Esophagus squamous epithelium (tissue), 5 donors: ENCODE measurements at places on chromosomes 1 and 21.

DNA sequence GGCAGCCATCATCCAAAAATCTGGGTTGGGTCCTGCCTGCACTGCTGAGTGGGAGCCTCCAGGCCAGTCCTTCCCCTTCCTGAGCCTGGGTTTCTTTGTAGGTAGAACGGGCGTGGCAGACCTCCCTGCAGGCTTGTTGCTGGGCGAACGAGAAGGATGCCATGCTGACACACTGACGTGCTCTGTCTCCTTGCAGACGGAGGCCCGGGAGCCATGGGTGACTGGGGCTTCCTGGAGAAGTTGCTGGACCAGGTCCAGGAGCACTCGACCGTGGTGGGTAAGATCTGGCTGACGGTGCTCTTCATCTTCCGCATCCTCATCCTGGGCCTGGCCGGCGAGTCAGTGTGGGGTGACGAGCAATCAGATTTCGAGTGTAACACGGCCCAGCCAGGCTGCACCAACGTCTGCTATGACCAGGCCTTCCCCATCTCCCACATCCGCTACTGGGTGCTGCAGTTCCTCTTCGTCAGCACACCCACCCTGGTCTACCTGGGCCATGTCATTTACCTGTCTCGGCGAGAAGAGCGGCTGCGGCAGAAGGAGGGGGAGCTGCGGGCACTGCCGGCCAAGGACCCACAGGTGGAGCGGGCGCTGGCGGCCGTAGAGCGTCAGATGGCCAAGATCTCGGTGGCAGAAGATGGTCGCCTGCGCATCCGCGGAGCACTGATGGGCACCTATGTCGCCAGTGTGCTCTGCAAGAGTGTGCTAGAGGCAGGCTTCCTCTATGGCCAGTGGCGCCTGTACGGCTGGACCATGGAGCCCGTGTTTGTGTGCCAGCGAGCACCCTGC, 1.4 kb downstream of the GJA4 start:
- DNase-seq = no peak

DNA sequence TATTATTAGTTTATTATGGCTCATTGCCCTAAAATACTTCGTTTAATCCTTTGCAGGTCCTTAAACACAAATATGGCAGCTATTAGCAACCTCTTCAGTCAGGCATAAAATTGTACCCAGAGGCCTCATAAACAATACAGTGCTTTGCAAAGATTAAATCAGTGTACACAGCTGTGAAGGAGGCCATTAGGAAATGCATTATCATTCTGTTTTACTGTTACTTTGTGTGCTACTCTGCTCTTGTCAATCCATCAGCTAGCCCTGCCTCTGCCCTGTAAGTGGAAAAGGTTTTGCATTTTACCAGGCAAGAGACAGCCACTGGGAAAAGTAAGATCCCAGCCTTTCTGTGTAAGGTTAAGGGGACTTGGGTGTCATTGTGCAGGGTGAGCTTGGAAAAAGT, 415.7 kb upstream of the DAB1 start:
- no peak for DNase-seq

GRCh38 chr1:91851130-91852010, 34.6 kb downstream of the TGFBR3 start:
- DNase-seq = no peak

GRCh38 chr21:39182016-39182415, 1.2 kb downstream of the PSMG1 start:
- no peak for DNase-seq

GRCh38 chr1:156862997-156863599, 2.4 kb downstream of the NTRK1 start:
- DNase-seq = no peak

DNA sequence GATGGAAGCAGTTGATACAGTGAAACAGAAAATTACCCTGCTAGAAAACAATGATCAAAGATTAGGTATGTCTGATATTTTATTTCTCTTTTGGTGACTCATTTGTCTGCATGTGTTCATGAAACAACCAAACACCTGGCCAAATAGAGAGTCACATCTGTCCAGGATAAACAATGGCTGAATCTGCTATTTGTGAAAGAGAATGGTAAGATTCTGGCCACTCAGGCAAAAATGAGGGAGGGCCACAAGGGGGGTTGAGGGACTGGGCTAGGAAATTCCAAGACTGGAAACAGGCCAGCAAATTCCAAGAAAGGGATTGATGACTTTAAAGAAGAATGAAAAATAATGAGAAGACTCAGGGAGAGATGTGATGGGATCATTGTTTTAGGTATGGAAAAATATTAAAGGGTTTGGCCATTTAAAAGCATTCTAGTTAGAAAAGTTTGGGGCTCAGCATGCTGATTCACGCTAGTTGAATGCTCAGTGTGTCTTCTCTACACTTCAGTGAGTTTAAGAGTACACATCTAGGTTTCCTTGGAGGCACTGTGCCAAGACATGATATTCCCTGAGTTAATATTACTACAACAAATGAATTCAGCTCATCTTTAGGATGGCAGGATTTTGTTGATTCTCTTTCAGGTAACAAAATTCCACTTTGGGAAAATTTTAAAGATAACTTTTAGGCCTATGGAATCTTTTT, 44.9 kb downstream of the TRAF5 start:
- no peak for DNase-seq

DNA sequence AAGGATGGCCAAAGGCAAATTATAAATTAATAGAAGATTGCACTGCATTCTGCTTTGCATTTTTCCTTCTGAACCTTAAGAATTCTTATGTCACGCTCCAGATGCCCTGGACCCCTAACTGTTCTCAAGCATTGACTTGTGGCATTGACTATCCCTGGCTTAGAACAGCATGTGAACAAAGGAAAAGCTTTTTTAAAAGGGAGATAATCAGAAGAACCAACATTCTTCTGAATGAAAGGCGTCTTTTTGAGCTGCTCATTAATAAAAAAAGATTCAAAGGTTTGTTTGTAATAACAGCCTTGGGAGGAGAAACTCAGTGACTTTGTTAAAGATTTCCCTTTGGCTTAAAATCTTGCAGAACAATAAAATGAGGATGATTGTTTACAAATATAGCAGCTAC, 105.5 kb downstream of the TNNI3K start:
- no peak for DNase-seq

DNA sequence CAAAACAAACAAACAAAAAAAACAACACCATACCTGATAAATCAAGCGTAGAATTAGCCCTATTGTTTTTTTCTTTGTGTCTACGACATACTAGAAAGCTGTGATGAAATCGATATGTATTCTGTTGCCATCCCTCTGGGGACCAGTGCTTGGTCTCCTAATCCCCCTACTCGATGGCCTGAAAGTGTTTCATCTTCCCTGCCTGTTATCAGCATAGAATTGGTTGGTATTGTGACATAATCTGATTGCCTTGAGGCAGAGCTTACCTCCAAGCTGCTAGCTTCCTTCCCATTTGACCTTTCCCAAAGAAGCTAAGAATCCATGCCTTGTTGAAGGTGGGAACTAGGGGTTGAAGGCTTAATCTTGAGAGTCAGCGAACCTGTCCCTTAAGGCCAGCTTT, 40.7 kb upstream of the PIGV start:
- DNase-seq = no peak

DNA sequence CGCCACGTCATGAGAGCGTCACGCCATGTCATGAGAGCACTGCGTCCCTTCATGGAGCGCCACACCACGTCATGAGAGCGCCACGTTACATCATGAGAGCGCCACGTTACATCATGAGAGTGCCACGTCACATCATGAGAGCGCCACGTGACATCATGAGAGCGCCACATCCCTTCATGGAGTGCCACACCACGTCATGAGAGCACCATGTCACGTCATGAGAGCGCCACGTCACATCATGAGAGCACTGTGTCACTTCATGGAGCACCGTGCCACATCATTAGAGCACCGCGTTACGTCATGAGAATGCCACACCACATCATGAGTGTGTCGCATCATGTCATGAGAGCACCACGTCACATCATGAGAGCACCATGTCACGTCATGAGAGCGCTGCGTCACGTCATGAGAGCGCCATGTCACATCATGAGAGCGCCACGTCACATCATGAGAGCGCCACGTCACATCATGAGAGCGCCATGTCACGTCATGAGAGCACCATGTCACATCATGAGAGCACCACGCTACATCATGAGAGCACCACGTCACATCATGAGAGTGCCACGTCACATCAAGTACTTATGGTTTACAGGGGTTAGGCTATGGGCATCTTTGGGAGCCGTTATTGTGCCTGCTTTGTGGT, 9.8 kb upstream of the NLRP3 start:
- DNase-seq = no peak

DNA sequence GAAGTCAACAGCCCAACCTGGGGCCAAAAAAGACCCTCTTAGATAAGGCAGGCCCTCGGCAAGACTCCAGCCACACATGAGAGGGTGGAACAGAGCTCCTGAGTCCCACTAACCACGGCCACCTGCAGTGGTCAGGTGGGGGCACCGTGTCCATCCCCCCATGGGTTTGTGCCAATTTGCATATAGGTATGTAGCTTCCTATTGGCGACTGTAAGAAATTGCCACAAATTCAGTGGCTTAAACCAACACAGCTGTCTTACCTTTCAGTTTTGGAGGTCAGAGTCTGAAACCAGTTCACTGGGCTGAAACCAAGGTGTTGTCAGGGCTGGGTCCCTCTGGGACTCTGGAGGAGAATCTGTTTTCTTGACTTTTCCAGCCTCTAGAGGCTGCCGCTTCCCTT, 59.3 kb downstream of the COL18A1 start:
- no peak for DNase-seq

GRCh38 chr1:201171063-201172036, 17.1 kb upstream of the TMEM9 start:
- DNase-seq = no peak

DNA sequence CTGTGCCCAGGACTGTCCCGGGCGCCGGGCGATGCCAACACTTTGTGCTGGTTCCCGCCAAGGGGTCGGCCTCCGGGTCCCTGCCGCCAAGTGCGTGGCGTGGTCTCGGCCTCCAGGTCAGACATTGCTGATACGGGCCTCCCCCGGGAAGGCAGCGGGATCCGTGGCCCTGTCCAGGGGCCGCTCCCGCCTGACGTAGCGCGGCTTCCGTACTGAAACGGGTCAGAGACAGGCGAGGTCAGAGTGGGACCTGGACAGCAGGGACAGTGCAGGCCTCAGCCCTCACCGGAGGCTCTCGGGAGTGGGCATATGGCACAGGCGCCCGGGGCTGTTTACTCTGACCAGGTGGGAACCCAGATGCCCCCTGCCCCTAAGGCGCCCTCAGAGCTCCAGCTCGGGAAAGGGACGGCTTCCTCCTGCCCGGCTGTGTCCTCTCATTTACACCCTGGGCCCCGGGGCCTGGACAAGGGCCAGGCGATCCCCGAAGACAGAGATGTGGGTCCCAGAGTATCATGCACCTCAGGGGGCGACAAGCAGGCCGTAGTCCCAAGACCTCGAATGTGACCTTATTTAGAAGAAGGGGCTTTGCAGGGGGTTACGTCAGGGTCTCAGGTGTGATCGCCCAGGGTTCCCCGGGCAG, 8.8 kb upstream of the RNF223 start:
- DNase-seq = no peak
